ENCODE measurements at places on chromosomes 16 and 17.

DNA sequence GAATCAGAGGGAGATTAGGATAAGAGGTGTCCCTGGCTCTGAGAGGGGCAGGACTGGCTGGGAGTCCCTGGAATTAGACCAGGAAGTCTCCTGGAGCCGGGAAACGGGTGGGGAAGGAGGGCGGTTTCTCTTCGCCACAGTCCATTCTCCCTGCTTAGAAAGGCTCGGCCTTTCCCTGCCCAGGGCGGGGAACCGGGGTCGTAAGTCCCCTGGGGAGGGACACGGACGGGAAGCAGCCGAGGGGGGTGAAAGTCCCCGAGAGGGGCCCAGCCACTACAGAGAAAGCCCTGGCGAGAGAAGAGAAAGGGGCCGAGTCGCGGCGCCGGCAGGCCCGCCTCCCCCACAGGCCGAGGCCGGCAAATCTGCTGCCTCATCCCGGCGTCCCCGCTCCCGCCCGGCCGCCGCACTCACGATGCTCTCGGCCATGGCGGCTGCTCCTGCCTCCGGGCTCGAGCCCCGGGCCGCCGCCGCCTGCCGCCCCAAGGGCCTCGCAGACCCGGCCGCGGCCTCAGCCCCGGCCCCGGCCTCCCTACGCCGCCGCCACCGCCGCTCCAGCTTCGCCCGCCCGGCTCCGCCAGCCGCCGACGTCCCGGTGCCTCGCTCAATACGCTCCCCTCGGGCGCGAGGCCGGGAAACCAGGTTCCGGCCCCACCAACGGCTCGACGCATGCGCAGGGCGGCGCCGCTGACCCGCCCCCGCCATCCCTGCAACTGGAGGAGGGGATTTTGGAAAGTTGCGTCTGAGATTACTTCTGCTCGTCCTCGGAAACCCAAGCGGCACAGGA lies at the start of the genes NPLOC4 and TSPAN10:
TSS of gene NPLOC4 (minus strand) at position 608 of the 784 bp plus-strand sequence. CDS start at position 426, 182 bp downstream.
TSS of gene TSPAN10 (plus strand) at position 692 of the 784 bp plus-strand sequence. CDS start 5,217 bp downstream, outside the sequence.
- H3K27ac ChIP-seq: peak within 1 kb of the TSS; percentile 95
- H3K4me3 ChIP-seq: peak within 1 kb of the TSS; percentile 96
- H3K27me3 ChIP-seq: no peaks in the 10 kb centered on the region
- peaks cover 3% of the 10 kb centered on the region for H3K36me3 ChIP-seq
- peak; percentile 94 for DNase-seq

DNA sequence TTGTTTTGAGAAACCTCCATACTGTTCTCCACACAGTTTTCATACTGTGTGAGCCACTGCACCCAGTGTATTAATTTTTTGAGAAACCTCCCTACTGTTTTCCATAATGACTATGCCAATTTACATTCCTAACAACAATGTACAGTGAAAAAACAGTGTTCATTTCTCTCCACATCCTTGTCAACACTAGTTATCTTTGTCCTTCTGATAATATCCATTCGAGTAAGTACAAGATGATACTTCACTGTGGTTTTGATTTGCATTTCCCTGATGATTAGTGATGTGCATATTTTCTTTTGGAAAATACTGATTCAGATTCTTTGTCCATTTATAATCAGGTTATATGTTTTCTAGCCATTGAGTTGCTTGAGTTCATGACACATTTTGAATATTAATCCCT lies 462.0 kb downstream of the CDH11 start:
- no peak overlapping the region for H3K4me3 ChIP-seq
- H3K27me3 ChIP-seq: no peaks in the 10 kb centered on the region
- no peaks in the 10 kb centered on the region for H3K36me3 ChIP-seq
- H3K27ac ChIP-seq: no peak overlapping the region
- no peak for DNase-seq

- peak within 1 kb of the TSS; percentile 95 for H3K4me3 ChIP-seq
- H3K27me3 ChIP-seq: no peaks in the 10 kb centered on the region
- H3K36me3 ChIP-seq: no peaks in the 10 kb centered on the region
- DNase-seq: peak; percentile 95
These were observed at the start of gene VKORC1 for GRCh38 chr16:31094424-31095120. VKORC1 (minus strand) TSS chr16:31094797; CDS start chr16:31094729, 68 bp downstream.

GRCh38 chr17:68600067-68600930 lies 868 bp downstream of the FAM20A start:
- H3K4me3 ChIP-seq: peak overlapping the region; percentile 92
- DNase-seq: peak; percentile 70
- no peaks in the 10 kb centered on the region for H3K36me3 ChIP-seq
- H3K27ac ChIP-seq: no peak overlapping the region
- peaks cover 66% of the 10 kb centered on the region for H3K27me3 ChIP-seq

DNA sequence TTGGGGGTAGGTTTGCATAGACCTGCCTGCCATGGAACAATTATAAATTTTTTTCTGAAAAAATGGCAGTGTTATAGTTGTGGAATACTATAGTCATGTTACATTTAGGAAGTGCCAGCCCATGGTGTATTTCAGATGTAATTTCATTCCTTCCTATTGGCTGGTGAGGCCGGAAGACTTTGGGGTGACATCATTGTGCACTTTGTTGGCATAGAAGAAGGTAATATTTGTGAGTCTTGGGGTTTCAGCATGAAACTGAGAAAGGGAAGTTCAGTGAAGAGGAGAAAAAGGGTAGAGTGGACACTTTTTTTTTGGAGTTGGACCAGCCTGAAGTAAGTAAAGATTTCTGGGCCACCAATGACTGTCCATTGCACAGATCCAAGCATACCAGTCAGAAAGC lies 16.0 kb upstream of the HEATR6 start:
- no peak for DNase-seq
- H3K36me3 ChIP-seq: no peaks in the 10 kb centered on the region
- H3K27ac ChIP-seq: no peak overlapping the region
- no peak overlapping the region for H3K4me3 ChIP-seq
- H3K27me3 ChIP-seq: no peaks in the 10 kb centered on the region

- H3K4me1 ChIP-seq: no peaks in the 10 kb centered on the region
- no peak overlapping the region for H3K27ac ChIP-seq
- H3K36me3 ChIP-seq: no peaks in the 10 kb centered on the region
These were observed 23.8 kb downstream of the PDILT start for GRCh38 chr16:20380782-20381181.

GRCh38 chr17:29036584-29036983 lies 6.4 kb upstream of the PIPOX start:
- no peak overlapping the region for H3K27ac ChIP-seq
- H3K27me3 ChIP-seq: peaks cover 39% of the 10 kb centered on the region
- no peak for DNase-seq
- no peak overlapping the region for H3K4me3 ChIP-seq
- H3K36me3 ChIP-seq: no peaks in the 10 kb centered on the region
- peaks cover 12% of the 10 kb centered on the region for H3K4me1 ChIP-seq

GRCh38 chr16:57191056-57191571 lies 5.0 kb downstream of the RSPRY1 start:
- no peak overlapping the region for H3K27ac ChIP-seq
- H3K36me3 ChIP-seq: no peaks in the 10 kb centered on the region
- DNase-seq: no peak
- peaks cover 35% of the 10 kb centered on the region for H3K4me1 ChIP-seq

Measured in type B pancreatic cell (in vitro differentiated cells).